Activated T-helper 1 cell treated with anti-CD3 and anti-CD28 coated beads, Interleukin-2, amount 50 U/mL, for 16 hours (primary cell): ENCODE measurements at places on chromosomes 5 and 9.

DNA sequence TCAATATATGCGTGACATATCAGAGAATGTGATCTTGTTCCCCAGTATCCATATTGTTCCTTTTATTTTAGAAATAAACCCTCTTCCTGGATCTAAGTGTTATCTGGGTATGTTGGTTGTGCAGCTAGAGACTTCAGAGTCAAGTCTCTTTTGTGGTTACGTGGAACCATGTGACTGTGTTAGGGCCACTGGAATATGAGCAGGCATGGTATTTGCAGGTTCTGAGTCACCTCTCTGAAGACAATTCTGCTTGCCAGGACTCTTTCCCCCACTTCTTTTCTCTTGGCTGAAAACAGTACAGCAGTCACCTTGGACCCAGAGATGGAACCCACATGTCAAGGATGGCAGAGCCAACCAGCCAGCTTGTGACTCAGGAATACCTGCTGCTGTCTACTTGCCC lies 59.7 kb downstream of the ATP10B start:
- DNase-seq: no peak

DNA sequence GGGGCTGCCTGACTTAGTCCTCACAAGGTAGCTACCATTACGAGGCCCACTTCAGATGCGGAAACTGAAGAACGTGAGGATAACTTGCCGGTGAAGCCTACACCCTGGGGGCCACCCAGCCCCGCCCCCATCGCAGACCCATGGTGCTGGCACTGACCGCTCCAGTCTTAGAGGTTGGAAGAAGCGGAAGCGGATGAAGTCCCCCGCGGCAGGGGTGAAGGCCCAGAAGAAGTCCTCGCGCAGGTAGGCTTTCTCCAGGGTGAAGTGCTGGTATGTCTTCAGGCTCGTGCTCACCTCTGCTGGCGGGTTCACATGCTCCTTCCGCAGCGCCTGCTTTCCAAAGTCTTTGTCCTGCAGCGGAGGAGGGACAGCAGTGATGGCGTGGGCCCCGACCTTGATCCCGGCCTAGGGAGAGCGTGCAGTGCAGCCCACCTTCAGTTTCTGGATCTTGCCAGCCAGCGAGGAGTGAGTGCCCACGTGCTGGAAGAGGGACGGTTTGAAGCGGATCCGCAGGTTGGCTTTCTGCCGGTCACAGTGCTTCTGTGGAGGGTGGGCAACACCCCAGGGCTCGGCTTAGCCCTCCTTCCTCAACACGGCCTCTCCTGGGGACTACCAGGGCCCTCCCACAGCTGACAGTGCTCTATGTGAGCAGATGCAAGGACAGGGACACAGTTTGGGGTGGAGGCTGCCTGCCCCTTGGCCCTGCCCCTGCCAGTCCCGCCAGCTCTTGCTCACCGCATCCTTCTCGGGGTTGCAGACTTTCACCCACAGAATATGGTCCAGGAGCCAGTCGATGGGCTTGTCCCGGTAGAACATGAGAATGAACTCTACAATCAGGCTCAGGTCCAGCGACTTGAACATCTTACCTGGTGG lies 5.2 kb downstream of the LTC4S start:
- no peak for DNase-seq

DNA sequence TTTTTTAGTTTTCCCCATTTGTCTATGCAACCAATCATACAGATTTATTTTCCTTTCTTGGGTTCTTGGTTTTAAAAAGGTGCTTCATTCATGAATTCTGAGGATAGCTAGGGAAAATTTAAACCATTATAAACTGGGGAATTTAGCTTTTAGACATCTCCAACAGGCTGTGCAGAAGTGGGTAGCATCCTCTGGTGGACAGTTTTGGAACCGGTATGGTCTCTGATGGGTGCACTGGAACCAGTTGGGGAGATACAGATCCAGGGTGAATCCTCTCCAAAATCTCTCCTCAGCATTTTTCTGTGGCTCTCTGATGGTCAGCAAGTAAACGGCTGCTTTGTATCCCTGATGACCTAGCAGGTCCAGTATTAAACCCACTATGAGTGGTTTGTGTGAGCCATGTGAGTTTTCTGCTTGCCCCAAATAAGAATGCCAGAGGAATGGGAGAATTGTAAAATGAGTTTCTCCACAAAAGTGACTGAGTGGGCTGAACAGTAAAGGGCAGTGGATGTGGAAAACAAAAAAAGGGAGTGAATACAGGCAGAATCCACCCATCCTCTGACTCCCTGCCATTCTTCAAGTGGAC lies 9.1 kb upstream of the DNAJC25 start:
- no peak for DNase-seq

GRCh38 chr5:160293901-160294561 lies 18.3 kb downstream of the CCNJL start:
- no peak for DNase-seq

DNA sequence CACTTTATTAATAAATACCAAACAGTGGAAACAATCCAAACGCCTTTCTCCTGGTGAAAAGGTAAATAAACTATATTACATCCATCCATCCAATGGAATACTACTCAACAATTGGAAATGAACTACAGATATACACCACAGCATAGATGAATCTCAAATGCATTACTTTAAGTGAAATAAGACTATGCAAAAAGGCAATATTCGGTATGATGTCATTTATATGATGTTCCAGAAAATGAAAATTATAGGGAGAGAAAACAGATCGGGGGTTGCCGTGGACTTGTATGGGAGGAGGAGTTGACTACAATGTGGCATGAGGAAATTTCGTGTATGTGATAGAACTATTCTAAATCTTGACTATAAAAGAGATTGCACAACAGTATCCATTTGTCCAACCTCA lies 27.5 kb upstream of the SLIT3 start:
- no peak for DNase-seq

DNA sequence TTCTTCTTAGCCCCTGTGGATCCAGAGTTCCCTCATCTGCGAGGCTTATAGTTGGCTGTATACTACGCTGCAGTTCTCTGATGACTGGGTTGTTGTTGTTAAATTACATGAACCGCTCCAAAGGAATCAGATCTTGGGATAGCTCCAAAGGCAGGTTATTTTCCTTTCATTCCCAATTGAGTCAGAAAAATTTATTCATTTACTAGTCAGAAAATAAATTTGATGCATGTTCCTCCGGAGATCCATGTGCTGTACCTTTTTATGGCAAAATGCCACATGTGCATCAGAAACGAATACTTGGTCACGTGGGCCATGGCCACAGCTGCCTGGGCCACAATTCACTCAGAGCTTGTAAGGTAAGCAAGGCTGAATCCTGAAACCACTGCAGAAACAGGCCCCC lies 304.0 kb downstream of the NR2F1-AS1 start:
- no peak for DNase-seq

DNA sequence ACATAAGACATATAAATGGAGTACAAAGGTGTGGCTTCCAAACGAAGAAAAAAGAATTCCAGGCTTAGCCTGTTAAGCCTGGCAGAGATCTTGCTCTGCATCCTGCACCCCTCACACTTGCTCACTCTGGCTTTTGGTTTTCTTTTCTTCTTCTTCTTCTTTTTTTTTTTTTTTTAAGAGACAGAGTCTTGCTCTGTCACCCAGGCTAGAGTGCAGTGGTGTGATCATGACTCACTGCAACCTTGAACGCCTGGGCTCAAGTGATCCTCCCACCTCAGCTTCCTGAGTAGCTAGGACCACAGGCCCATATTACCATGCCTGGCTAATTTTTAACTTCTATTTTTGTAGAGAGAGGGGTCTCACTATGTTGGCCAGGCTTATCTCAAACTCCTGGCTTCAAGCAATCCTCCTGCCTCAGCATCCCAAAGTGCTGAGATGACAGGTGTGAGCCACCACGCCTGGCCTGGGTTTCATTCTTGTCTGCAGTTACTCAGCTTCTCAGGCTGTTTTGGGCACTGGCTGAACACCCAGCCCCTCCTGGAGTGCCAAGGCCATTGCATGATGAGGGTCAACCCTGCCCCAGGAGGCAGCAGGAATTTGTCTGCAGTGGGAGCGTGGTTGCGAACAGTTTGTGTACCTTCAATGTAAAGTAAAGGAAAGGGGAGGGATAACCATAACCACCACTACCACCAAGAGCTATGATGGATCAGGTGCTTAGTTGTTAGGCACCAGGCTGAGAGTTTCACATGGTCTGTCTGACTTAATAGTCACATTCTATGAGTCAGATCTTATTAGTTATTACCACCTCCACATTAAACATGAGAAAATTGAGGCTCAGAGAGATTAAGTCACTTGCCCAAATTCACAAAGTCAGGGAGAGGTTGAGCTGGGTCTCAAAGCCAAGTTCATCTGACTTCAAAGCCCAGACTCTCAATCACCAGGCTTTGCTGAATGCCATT lies 219.2 kb upstream of the PANK3 start:
- DNase-seq: no peak

DNA sequence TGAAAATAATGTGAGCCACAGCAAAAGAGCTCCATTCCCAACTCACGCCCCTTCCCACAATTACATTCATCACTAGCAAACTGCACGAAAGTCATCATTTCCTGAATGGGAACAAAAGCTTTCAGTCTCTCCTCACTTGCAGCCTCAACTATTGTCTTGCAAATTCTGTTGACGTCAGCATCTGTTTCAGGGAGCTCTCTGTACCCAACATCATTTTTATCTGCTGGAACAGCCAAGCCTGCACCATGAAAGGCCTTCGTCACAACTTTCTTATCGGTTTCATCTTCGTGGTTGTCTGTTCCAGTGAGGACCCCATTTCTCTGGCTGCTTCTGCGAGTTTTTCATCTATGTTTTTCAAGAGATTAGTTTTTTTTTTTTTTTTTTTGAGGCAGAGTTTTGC lies 14.3 kb upstream of the RNF130 start:
- no peak for DNase-seq

DNA sequence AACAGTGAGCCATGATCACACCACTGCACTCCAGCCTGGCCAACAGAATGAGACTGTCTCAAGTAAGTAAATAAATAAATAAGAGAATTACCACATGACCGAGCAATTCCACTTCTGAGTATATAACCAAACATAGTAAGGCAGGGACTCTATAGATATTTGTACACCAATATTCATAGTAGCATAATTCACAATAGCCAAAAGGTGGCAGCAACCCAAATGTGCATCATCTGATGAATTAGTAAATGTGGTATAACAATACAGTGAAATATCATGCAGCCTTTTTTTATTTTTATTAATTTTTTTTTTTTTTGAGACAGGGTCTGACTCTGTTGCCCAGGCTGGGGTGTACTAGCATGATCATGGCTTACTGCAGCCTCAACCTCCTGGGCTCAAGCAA lies 33.1 kb downstream of the ALDH7A1 start:
- no peak for DNase-seq

- DNase-seq: no peak
These were observed 16.8 kb downstream of the ISOC1 start for GRCh38 chr5:129111351-129111750.

DNA sequence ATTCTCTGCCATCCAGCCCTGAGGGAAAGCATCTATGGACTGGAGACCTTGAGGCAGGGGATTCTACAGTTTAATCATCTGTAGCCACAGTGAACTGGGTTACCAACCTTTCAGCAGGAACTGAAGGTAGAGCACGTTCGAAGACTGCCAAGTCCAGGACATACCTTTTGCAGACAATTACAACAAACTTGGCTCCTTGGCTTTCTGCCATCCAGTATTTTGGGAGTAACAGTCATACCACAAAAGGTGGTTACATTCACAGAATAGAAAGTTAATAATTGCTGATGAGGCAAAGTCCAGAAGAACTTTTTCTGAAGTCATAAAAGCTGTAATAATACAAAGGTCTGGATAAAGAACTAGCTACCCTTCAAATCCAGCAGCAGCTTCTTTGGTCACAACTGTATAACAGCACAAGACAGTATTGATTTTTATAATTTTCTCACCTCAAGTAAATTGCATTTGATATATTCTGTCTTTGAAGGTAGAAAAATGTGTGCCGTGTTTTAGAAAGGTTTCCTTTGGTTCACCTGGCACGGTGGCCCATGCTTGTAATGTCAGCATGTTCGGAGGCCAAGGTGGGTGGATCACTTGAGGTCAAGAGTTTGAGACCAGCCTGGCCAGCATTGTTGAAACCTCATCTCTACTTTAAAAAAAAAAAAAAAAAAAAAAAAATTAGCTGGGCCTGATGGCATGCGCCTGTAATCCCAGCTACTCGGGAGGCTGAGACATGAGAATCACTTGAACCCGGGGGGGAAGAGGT lies 236.6 kb downstream of the NR3C1 start:
- DNase-seq: no peak

DNA sequence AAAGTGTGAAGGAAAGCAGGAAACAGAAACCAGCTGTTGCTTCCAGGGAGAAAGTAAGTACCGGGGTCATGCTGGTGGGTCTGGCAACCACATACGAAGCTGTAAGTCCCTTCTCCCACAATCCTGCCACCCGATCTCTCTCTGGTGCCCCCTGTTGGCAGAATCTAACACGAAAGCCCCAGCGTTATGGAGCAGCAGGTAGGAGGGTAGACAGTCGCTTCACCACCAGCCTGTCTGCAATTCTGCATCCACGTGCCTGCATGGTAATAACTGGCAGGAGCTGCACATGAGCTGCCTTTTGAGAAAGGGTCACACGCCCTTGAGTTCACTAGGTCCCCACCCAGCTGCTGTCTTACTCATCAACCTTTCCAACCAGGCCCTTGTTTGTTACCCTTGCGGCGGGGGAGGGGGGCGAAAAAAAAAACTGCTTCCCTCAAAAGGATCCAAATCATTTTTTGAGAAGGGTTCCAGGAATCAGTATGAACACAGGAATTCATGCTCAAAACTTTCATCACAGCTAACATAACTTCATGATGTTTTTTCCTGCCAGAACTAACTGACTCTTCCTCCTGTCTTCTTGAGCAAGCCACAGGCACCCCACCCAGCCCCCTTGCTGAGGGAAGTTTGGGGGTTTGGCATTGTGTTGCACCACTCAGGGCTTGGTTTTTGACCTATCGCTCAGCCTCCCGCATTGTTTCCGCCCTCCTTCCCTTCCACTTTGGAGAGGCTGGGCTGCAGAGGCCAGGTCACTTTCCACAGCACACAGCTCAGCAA lies 19.6 kb upstream of the TMEM252 start:
- DNase-seq: peak; percentile 10
